Tibial nerve (tissue), 4 donors: ENCODE measurements at places on chromosomes 4 and X. TPM values are rescaled to one million over a fixed set of nuclear protein-coding genes. Genes with fewer than 3 reads are reported as not detected.

GRCh38 chr4:99436976-99437722 lies 2.0 kb upstream of the ADH7 start:
- DNase-seq, result no peak
- no peak overlapping the region for H3K4me3 ChIP-seq
- no peaks in the 10 kb centered on the region for H3K36me3 ChIP-seq
- peaks cover 16% of the 10 kb centered on the region for H3K4me1 ChIP-seq

Gene NXF2B
- total RNA-seq, result not detected

DNA sequence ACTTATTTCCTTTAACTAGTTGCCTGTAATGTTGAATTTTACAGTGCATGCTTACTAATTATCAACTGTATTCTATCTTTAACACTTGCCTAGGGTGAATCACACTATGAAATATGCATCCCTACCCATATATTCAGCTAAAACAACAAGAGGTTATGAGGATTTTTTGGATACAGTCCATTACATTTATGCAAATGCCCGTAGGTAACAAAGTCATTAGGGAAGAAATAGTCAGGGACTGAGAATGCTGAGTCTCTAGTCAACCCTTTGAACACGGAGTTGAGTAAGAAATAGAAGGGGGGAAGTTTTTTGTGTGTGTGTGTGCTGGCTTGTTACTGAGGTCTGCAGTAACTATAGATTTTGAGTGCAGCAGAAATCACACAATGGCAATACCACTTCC lies 26.1 kb upstream of the CBLL2 start:
- no peak overlapping the region for H3K4me3 ChIP-seq
- H3K4me1 ChIP-seq, result no peaks in the 10 kb centered on the region
- no peaks in the 10 kb centered on the region for H3K36me3 ChIP-seq
- H3K27me3 ChIP-seq, result no peaks in the 10 kb centered on the region

- no peak for DNase-seq
- H3K27me3 ChIP-seq, result no peaks in the 10 kb centered on the region
- H3K36me3 ChIP-seq, result no peaks in the 10 kb centered on the region
- H3K4me3 ChIP-seq, result no peak overlapping the region
Measured at GRCh38 chr4:98203332-98204235, 57.6 kb upstream of the RAP1GDS1 start.
